ENCODE measurements at places on chromosomes 1 and 21. TPM values are rescaled to one million over a fixed set of nuclear protein-coding genes. Genes with fewer than 3 reads are reported as not detected.

Gene KCNC4
- total RNA-seq, result 13.6 TPM

Gene HHIPL2
- under 0.01 TPM for total RNA-seq

Gene KLHDC9
- total RNA-seq, result 0.79 TPM

Gene TACSTD2
- total RNA-seq, result 0.22 TPM

Gene PTGS2
- total RNA-seq, result 61.7 TPM

Gene GNG4
- not detected for total RNA-seq

Gene ZSWIM5
- 0.65 TPM for total RNA-seq

Gene TMEM61
- total RNA-seq, result not detected

Gene DUSP23
- 73.9 TPM for total RNA-seq

Gene TMEM82
- total RNA-seq, result not detected

Gene DLGAP3
- total RNA-seq, result 0.07 TPM

Gene RAP1GAP
- 0.07 TPM for total RNA-seq

Gene PLPPR5
- total RNA-seq, result not detected

Gene LCE2D
- not detected for total RNA-seq

Gene LRRC38
- not detected for total RNA-seq

Gene ZNF692
- 16.9 TPM for total RNA-seq

Gene PRRX1
- total RNA-seq, result 4.4 TPM

Gene TAF5L
- total RNA-seq, result 28.4 TPM

Gene C8B
- not detected for total RNA-seq

Gene UBXN10
- total RNA-seq, result 0.07 TPM

Gene C1QTNF12
- total RNA-seq, result 1.1 TPM

Gene ABCD3
- 47.1 TPM for total RNA-seq

Gene IL19
- not detected for total RNA-seq

Gene AGT
- total RNA-seq, result not detected

Gene CRABP2
- total RNA-seq, result 0.72 TPM

Gene LGR6
- not detected for total RNA-seq

Gene ATP1A2
- not detected for total RNA-seq

Gene PADI3
- not detected for total RNA-seq

Gene LCE2B
- total RNA-seq, result not detected

Gene SMYD2
- 53.6 TPM for total RNA-seq

Gene NRAS
- total RNA-seq, result 164 TPM

Gene ALX3
- total RNA-seq, result not detected

Gene CD247
- total RNA-seq, result 0.53 TPM

Gene SFT2D2
- 54.0 TPM for total RNA-seq

Gene TCHHL1
- not detected for total RNA-seq

Gene RSPO1
- not detected for total RNA-seq
